Mesothelial cell of epicardium (in vitro differentiated cells): ENCODE measurements at places on chromosomes 4 and X. TPM values are rescaled to one million over a fixed set of nuclear protein-coding genes. Genes with fewer than 3 reads are reported as not detected.

DNA sequence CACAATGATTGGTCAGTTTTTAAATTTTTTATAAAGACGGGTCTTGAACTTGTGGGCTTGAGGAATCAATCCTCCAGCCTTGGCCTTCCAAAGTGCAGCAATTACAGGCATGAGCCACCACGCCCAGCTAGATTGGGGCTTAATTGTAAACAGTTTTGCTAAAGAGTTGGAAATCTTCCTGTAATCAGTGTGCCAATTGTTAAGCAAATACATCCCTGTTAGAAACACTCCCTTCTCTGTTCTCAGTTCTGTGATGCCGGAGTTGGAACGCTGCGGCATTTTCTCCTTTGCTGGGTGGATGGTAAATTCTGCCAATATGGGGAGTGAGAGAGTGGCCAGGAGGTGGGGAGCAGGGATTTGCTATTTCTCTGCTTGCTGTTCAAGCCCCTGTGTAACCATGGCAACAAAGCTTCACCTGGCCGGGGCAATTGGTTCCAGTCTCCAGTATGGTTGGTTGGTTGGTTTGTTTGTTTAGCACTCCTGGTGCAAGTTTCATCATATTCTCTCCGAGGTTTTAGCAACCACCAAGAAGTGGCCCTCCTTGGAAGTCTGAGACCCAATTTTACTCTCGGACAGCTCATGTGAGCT lies 3.0 kb upstream of the SPATA4 start:
- H3K27me3 ChIP-seq, result peaks cover 1% of the 10 kb centered on the region
- no peak for DNase-seq
- H3K36me3 ChIP-seq, result no peaks in the 10 kb centered on the region

DNA sequence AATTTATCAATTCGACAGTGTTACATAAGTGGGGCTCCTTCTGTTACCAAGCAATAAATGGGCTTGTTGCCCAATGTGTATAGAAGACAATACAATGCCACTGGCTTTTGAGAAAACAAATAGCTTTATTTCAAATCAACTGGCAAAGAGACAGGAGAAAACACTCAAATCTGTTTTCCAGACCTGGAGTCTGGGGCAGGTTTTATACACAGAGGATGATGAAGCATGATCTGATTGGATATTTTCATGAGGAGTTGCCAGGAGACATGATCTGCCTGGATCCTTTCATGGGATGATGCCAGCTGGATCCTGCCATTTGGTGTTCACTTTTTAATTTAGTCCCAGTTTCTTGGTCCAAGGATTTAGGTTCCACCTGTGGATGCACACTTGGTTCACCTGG lies 287.9 kb downstream of the CXXC4 start:
- no peak for DNase-seq
- H3K4me1 ChIP-seq, result no peaks in the 10 kb centered on the region
- H3K4me3 ChIP-seq, result no peak overlapping the region
- H3K27ac ChIP-seq, result no peak overlapping the region
- H3K36me3 ChIP-seq, result no peaks in the 10 kb centered on the region

- no peaks in the 10 kb centered on the region for H3K27me3 ChIP-seq
- H3K4me3 ChIP-seq, result peak overlapping the region; percentile 63
- DNase-seq, result peak; percentile 66
These were observed 37.7 kb upstream of the ARAF start for GRCh38 chrX:47523297-47523696.

- no peak overlapping the region for H3K27ac ChIP-seq
- H3K4me1 ChIP-seq, result no peaks in the 10 kb centered on the region
- H3K36me3 ChIP-seq, result peaks cover 5% of the 10 kb centered on the region
These were observed 18.6 kb downstream of the FGFRL1 start for GRCh38 chr4:1030031-1030430.

DNA sequence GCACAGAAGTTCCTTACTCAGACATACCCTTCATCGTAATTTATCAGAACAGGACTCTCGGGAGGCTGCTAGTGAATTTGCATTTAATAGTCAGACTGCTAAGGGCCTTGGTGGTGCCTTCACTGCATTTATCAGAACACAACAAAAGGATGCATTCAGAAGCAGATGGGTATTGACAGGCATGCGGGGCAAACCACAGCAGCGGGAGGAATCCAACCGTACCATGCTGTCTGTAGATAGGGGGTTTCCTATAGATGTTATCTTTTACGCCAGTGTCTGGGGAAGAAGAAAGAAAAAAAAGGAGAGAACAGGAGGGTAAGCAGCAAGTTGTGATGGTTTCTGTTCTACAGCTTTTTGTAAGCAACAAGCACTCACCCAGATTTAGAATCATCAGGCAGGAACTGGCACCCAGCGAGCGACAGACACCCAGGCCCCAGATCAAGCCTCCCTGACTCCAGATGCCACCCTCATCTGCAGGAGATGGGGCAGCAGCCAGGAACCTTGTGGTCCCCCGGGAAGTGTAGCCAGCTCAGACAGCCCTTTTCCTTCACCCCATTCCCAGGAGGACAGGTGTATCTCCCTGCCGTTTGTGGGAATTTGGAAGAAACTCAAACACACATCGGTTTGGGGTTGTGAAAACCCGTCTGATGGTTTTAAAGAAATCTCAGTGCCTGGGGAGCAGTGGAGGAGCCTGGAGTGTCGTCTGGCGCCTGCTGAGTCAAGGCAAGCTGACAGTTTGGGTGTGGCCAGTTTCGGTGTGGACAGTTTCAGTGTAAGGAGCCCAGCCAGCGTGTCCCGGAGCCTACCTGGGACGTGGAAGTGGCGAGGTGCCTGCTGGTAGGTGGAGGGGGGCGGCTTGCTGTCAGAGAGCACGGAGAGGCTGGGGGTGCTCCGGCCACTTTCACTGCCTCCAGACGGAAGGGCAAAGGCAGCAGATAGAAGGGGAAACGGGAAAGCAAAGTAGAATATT lies 80.0 kb upstream of the AFAP1 start:
- H3K4me1 ChIP-seq, result peaks cover 11% of the 10 kb centered on the region
- peaks cover 11% of the 10 kb centered on the region for H3K27me3 ChIP-seq
- peak overlapping the region; percentile 15 for H3K4me3 ChIP-seq
- DNase-seq, result no peak
- H3K36me3 ChIP-seq, result no peaks in the 10 kb centered on the region

DNA sequence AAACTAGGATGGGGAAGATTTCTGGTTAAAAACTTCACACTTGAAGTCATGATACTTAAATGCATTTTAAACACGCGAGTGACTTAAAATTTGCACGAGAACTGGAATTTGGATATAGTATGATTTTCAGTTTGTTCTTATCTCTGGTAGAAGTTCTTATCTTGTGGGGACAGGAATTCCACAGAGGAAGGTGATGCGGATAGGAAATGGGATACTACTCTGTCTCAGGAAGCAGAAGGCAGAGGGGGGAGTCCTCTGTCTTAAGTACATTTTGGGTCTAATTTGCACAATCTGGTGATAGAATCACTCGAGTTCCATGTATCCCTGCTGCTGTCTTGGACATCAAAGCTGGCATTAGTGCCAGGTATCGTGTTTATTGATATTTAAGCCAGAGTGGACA lies 53.3 kb downstream of the TLL1 start:
- peaks cover 6% of the 10 kb centered on the region for H3K4me1 ChIP-seq
- DNase-seq, result no peak
- H3K27me3 ChIP-seq, result no peaks in the 10 kb centered on the region
- no peaks in the 10 kb centered on the region for H3K36me3 ChIP-seq
- H3K27ac ChIP-seq, result no peak overlapping the region

DNA sequence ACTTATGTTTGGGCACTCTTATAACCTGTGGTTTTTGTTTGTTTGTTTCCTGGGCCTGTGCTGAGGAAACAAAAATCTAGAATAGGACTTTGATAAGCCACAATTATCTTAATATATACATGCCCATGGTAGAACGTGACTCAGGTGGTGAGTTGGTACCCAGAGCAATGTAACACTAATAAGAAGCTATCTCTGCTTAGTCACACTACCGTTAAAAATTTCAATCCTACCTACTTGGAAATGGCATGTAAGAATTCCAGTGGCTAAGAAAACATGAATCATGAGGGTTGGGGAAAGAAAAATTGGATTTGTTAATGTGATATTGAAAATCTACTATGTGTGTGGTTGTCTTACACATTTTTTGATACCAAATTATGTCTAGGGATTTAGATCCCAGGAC lies 30.5 kb upstream of the ADGRG2 start:
- H3K4me3 ChIP-seq, result no peak overlapping the region
- no peaks in the 10 kb centered on the region for H3K36me3 ChIP-seq
- no peak overlapping the region for H3K27ac ChIP-seq

DNA sequence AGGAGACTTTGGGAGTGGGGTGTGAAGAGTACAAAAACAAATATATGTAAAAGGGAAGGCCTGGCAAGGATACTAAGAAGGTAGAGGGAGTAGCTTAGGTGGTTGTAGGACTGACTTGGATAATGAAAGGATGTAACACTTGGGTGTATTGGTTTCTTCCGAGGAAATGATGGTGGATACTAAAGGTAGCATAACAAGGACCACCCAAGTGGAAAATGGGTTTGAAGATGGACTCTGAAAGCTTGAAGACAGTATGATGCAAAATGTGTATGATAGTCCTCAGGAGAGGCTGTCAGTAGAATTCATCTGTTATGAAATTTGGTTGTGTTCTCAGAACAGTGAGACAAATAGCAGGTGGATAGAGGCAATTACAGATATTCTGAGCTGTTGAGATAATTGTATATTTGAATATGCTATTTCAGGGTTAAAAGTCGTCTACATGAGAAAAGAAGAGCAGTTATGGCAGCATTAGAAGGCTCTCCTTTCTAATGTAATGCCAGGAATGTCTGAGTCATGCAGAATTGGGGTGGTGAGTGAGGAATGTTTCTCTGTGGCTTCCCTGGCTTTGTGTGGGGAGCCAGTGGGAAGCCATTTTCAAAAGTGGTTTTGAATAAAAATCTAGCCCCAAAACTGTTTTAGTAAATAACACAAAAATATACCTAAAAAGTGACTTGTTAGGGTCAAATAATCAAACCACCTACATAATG lies 75.6 kb downstream of the FHIP1A start:
- peaks cover 32% of the 10 kb centered on the region for H3K4me1 ChIP-seq
- H3K27ac ChIP-seq, result peak overlapping the region; percentile 37
- no peak for DNase-seq

GRCh38 chr4:147958489-147959065 lies 226.7 kb downstream of the ARHGAP10 start:
- H3K36me3 ChIP-seq, result peaks cover 20% of the 10 kb centered on the region
- H3K4me3 ChIP-seq, result no peak overlapping the region
- peaks cover 5% of the 10 kb centered on the region for H3K4me1 ChIP-seq

DNA sequence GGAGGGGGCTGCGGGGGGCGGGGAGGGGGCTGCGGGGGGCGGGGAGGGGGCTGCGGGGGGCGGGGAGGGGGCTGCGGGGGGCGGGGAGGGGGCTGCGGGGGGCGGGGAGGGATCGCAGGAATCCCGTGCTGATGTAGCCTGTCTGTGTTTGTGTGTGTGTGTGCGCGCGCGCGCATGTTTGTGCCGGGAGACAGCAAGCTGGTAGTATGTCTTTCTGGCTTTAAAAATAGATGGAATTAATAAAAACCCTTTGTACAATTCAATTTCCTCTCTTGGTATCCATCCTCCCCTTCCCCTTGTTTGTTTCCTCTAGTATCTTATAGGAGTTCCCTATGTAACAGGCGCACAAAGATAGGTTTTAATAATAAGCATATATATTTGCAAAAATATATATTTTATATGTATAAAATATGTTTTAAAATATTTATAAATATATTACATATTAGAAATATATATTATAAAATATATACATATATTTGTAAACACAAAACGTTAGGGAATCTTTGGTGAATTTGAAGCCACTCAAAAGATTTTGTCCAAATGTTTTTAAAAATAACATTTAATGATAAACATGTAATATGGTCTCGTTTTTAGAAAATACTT lies 782 bp downstream of the ARHGAP24 start:
- DNase-seq, result peak; percentile 57

GRCh38 chr4:84494076-84494475 lies 5.0 kb downstream of the NKX6-1 start:
- H3K4me1 ChIP-seq, result peaks cover 24% of the 10 kb centered on the region
- DNase-seq, result no peak
- peaks cover 96% of the 10 kb centered on the region for H3K27me3 ChIP-seq
- no peaks in the 10 kb centered on the region for H3K36me3 ChIP-seq
- H3K27ac ChIP-seq, result no peak overlapping the region

GRCh38 chr4:123556526-123556925 lies 159.9 kb downstream of the SPRY1 start:
- H3K4me3 ChIP-seq, result no peak overlapping the region
- DNase-seq, result no peak
- H3K36me3 ChIP-seq, result no peaks in the 10 kb centered on the region
- peak overlapping the region; percentile 92 for H3K27ac ChIP-seq
- H3K27me3 ChIP-seq, result no peaks in the 10 kb centered on the region

DNA sequence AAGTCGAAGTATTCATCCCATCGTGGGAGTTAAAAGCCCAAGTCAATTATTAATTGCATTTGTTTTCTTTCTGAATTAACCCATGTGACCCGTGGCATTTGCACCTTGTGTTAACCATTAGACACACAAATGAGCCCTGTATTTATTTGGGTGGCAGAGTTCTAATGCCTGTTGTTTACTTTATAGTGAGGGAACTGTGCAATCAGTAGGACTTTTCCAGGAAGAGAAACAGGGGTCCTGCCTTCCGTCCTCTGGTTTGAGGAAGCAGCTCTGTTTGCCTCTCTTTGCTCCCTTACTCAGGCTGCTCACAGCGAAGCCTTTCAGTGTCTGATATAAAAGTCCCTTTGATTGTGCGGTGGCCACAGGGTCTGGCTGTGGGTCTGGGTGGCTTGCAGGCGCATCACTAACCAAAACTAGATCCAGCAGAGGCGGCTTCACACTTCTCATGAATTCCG lies 263.6 kb downstream of the PTTG2 start:
- peak overlapping the region; percentile 39 for H3K27ac ChIP-seq
- H3K4me1 ChIP-seq, result peaks cover 16% of the 10 kb centered on the region
- H3K36me3 ChIP-seq, result no peaks in the 10 kb centered on the region

- H3K27me3 ChIP-seq, result peaks cover 13% of the 10 kb centered on the region
- peak; percentile 91 for DNase-seq
- no peaks in the 10 kb centered on the region for H3K36me3 ChIP-seq
These were observed at the start of gene ZDHHC9 for GRCh38 chrX:129843459-129844306. Gene ZDHHC9, minus strand, starts transcription at chrX:129843886. Its CDS starts 1,941 bp downstream, at chrX:129841945.

GRCh38 chr4:181964731-181965130 lies 278.5 kb upstream of the TENM3 start:
- no peak overlapping the region for H3K4me3 ChIP-seq
- no peaks in the 10 kb centered on the region for H3K36me3 ChIP-seq
- DNase-seq, result no peak
- H3K27me3 ChIP-seq, result no peaks in the 10 kb centered on the region
- H3K4me1 ChIP-seq, result peaks cover 36% of the 10 kb centered on the region
- no peak overlapping the region for H3K27ac ChIP-seq

GRCh38 chrX:8346892-8347291 lies 117.7 kb upstream of the VCX3B start:
- H3K36me3 ChIP-seq, result no peaks in the 10 kb centered on the region
- H3K4me3 ChIP-seq, result no peak overlapping the region
- H3K27me3 ChIP-seq, result no peaks in the 10 kb centered on the region
- DNase-seq, result no peak
- H3K27ac ChIP-seq, result no peak overlapping the region
- no peaks in the 10 kb centered on the region for H3K4me1 ChIP-seq

- H3K4me3 ChIP-seq, result no peak overlapping the region
- no peak overlapping the region for H3K27ac ChIP-seq
- no peak for DNase-seq
- H3K4me1 ChIP-seq, result no peaks in the 10 kb centered on the region
These were observed 8.6 kb upstream of the CYP2U1 start for GRCh38 chr4:107922486-107923473.

- peaks cover 38% of the 10 kb centered on the region for H3K36me3 ChIP-seq
- H3K4me3 ChIP-seq, result no peak overlapping the region
- H3K27me3 ChIP-seq, result no peaks in the 10 kb centered on the region
- no peak for DNase-seq
- H3K27ac ChIP-seq, result no peak overlapping the region
These were observed 29.6 kb downstream of the SMARCA1 start for GRCh38 chrX:129493643-129494042.

- no peak overlapping the region for H3K27ac ChIP-seq
- DNase-seq, result no peak
- H3K4me1 ChIP-seq, result peaks cover 2% of the 10 kb centered on the region
- H3K36me3 ChIP-seq, result no peaks in the 10 kb centered on the region
- no peaks in the 10 kb centered on the region for H3K27me3 ChIP-seq
These were observed 41.5 kb downstream of the DTHD1 start for GRCh38 chr4:36322921-36323354.

The VEGFC gene
- 2.4 to 2.5 TPM (median 2.4 TPM) in 3 replicates for total RNA-seq
